Glomerular endothelial cell (primary cell): ENCODE measurements at places on chromosomes 2 and 18. TPM values are rescaled to one million over a fixed set of nuclear protein-coding genes. Genes with fewer than 3 reads are reported as not detected.

DNA sequence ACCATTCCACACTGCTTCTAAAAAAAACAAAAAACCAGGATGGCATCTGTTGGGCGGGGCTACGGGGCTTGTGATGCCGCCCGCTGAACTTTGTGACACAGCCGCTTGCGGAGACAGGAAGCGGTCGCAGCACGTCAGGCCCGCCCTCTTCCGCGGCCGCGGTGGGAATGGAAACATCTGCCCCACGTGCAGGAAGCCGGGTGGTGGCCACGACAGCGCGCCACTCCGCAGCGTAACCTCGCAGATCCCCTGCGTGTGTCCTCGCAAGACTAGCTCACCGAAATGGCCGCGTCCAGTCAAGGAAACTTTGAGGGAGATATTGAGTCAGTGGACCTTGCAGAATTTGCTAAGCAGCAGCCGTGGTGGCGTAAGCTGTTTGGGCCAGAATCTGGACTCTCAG lies 168.5 kb downstream of the SUCLG1 start:
- no peak for DNase-seq

GRCh38 chr18:77095391-77096371 lies 36.9 kb downstream of the MBP start:
- DNase-seq, result no peak

- DNase-seq, result no peak
Observed at GRCh38 chr2:230877116-230877758, 12.5 kb downstream of the ITM2C start.

DNA sequence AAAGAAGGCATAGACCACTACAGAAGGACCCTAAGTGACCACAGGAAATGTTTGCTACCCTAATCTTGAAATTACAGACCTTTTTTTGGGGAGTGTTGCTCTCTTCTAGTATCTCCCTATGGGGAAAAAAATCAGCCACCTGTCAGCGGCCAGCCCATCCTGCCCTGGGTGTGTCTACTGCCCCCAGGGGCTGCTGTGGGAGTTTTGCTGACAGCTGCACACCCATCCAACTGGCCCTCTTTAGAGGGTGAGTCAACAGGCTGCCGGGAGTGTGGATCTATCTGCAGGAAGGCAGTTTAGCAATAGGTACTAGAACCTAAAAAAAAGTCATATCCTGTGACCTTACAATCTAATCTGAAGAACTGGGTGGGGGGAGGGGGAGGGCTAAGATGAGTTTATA lies 796 bp upstream of the DYSF start:
- DNase-seq, result no peak

GRCh38 chr2:176821350-176821749 lies 391.2 kb upstream of the HNRNPA3 start:
- no peak for DNase-seq

GRCh38 chr2:172909454-172909853 lies 166.2 kb upstream of the MAP3K20 start:
- no peak for DNase-seq

DNA sequence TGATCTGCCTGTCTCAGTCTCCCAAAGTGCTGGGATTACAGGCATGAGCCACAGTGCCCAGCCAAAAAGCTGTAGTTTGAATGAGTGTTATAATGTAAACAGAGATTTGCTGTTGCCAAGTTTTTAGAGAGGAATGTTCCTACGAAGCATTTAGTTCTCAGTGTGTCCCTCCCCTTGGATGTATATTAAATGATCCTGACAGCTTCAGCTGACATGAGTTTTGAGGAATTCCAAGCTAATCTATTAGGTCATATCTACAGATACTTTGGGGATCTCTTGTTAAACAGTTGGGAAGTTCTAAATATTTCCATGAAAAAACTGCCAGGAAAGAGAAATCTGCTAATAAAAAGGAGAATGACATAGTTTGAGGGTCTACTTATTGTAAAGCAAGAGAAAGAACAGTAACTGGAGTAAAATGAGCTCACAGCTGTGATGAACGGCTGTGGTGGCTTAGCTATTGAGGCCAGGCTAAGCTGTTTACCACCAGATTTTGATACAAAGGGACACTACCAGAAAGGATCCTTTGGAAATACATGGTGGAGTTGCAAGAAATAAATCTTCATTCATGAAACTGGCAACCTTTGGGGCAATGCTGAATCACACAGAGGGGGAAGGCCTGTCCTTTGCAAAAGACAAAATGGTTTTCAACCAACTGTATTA lies 2.6 kb upstream of the STON1 start:
- no peak for DNase-seq

Gene CRYGD
- total RNA-seq, result not detected in 2 replicates

Gene TMEM200C
- total RNA-seq, result 0.29 and 0.58 TPM in 2 replicates

Gene SH3BP4
- total RNA-seq, result 62.5 and 70.5 TPM in 2 replicates

Gene TOGARAM2
- not detected in 2 replicates for total RNA-seq

Gene MOGAT1
- total RNA-seq, result not detected in 2 replicates

Gene GPR75
- total RNA-seq, result 0.68 and 2.9 TPM in 2 replicates

Gene ORC2
- total RNA-seq, result 11.1 and 13.7 TPM in 2 replicates

Gene MPP4
- total RNA-seq, result 24.4 and 40.1 TPM in 2 replicates

Gene DUSP2
- 0.10 and 0.18 TPM in 2 replicates for total RNA-seq

Gene MTX2
- 46.3 and 48.2 TPM in 2 replicates for total RNA-seq

Gene TGFA
- 0.93 and 3.7 TPM in 2 replicates for total RNA-seq

Gene SPIRE1
- total RNA-seq, result 23.0 and 24.9 TPM in 2 replicates
